ENCODE measurements at places on chromosomes 2 and 18.

DNA sequence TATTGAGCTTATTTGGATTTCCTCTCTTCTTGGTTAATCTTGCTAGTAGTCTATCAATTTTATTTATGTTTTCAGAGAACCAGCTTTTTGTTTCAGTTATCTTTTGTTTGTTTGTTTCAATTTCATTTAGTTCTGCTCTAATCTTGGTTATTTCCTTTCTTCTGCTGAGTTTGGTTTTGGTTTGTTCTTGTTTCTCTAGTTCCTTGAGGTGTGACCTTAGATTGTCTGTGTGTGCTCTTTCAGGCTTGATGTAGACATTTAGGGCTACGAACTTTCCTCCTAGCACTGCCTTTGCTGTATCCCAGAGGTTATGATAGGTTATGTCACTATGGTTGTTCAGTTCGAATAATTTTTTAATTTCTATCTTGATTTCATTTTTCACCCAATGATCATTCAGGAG, 141.6 kb downstream of the ZNF236 start:
- no peak for DNase-seq

DNA sequence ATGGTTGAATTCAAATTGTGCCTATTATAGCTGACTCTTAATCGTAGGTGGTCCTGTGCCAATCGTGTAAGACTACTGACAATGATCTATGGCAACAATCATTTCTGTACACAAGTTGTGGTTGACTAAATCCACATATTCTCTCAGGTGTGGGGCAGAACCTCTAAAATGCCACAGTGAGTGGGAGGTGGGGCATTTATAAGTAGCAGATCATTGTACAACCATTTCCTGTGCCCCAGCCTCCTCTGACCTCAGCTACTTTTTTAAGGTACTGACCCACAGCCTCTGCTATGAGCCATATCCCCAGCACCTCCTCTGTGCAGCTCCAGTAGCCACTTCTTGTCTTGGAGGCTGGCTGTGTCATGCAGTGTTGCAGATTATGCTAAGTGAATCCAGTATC, 48.6 kb upstream of the RAPH1 start:
- no peak for DNase-seq

- DNase-seq, result peak; percentile 22
Observed at GRCh38 chr2:232438951-232439757, 16.8 kb upstream of the ALPI start.

GRCh38 chr2:85768713-85769112, 14.9 kb downstream of the ATOH8 start:
- no peak for DNase-seq

- DNase-seq, result no peak
Observed at GRCh38 chr18:28174181-28174905, 2.6 kb downstream of the CDH2 start.

DNA sequence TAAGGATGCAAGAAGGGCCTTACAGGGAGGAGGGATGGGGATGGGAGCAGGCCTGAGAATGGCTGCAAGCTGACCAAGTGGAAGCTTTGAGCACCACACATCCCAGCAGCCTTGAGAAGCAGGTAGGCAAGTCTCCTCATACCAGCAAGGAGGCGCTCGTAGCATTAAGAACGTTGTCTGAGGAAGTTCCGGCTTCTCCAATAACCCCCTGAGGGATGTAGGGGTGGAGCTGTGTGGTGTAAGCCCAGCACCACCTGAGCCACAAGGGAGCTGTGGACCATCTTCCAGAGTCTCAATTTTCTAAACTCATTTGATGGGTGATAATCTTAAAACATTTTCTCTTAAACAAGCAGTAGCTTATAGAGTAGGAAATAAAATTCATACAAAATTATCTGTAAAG, 50.6 kb downstream of the ST3GAL5 start:
- DNase-seq, result no peak

DNA sequence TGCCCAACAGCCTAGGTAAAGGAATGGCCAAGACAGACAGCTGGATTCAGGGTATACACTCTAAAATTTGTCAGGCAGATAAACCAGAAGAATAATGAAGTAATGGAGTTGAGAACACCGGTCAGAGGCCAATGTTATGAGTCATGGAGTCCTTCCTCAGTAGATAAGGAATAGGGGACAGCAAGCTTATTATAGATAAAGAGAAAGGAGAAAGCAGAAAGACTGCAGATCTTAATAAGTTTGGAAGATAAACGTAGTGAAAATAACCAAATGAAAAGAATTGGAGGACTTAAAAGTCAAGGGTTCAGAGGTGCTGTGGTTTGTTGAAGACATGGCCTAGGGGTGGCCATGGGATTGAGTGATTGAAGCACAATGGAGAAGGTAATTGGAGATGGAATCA, 63.5 kb upstream of the NFE2L2 start:
- peak; percentile 77 for DNase-seq

GRCh38 chr18:58997811-58998337, 133.2 kb downstream of the ZNF532 start:
- no peak for DNase-seq

GRCh38 chr18:55869556-55870501, 281.8 kb upstream of the TCF4 start:
- no peak for DNase-seq

- DNase-seq, result peak; percentile 81
Observed at GRCh38 chr2:217090024-217090473, 230.2 kb upstream of the TNP1 start.

DNA sequence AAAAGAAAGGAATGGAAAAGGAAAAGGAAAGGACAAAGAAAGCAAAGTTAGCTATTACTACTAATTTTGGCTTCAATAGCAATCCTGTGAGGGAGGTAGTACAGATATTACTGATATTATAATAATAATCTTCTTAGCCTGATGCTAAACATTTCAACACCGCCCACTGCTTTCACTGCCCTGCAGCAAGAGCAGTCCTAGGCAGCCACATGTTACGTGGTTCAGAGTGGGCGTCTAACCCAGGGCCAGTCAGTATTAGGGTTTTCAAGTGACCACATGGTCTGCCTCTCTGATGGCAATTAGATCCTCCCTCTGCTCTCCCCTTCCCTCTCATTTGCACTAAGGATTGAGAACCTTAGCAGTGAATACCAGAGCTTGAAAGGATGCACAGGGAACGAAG, 83.7 kb upstream of the ZNF397 start:
- no peak for DNase-seq

GRCh38 chr2:170745305-170745704, 24.9 kb upstream of the ERICH2 start:
- DNase-seq, result no peak

- no peak for DNase-seq
Observed at GRCh38 chr2:173623438-173624319, 269.0 kb downstream of the CDCA7 start.

DNA sequence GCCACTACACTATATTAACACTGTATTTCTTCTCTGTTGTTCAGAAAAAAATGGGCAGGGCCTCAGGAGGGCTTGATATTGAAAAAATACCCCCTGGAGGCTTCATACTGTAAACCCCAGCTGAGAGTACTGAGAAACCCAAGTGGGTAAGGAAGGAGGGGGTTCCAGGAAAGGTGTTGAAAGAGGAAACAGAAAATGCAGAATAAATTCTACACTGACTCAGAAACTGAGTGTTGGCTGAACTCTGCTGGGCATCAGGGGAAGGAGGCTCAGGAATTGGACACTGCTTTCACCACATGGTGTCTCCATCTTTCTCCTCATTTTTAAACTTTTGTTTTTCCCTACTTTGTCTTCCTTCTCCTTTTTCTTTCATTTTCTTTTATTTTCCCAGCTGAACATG, 253.7 kb downstream of the DYM start:
- peak; percentile 71 for DNase-seq

- DNase-seq, result no peak
Observed at GRCh38 chr2:3311601-3312000, 66.0 kb downstream of the EIPR1 start.

- no peak for DNase-seq
Observed at GRCh38 chr2:17958466-17959092, 80.1 kb downstream of the KCNS3 start.
